ENCODE measurements at places on chromosomes 1 and 21. TPM values are rescaled to one million over a fixed set of nuclear protein-coding genes. Genes with fewer than 3 reads are reported as not detected.

The ARHGEF2 gene
- 118 TPM for total RNA-seq

The TNN gene
- total RNA-seq = not detected

The GRHL3 gene
- total RNA-seq = not detected

The CSF1 gene
- total RNA-seq = 33.3 TPM

The TFAP2E gene
- 0.16 TPM for total RNA-seq

The TSPEAR gene
- not detected for total RNA-seq

The EXO1 gene
- 5.6 TPM for total RNA-seq

The TRIM45 gene
- 2.5 TPM for total RNA-seq

The PTPRU gene
- total RNA-seq = 28.2 TPM

The C8B gene
- not detected for total RNA-seq

The HUNK gene
- total RNA-seq = not detected

The RIIAD1 gene
- total RNA-seq = not detected

The LCE2C gene
- total RNA-seq = not detected

The SPATA17 gene
- 1.0 TPM for total RNA-seq

The TPTE gene
- total RNA-seq = not detected

The PTPN7 gene
- total RNA-seq = not detected

The C8A gene
- not detected for total RNA-seq

The TMEM240 gene
- 10.3 TPM for total RNA-seq

The PBXIP1 gene
- 92.9 TPM for total RNA-seq

The CACHD1 gene
- total RNA-seq = 4.0 TPM

The CORT gene
- total RNA-seq = not detected

The OR10J1 gene
- not detected for total RNA-seq

The KCNT2 gene
- total RNA-seq = 4.8 TPM

The NBPF6 gene
- not detected for total RNA-seq

The TMEM269 gene
- total RNA-seq = not detected

The RHCE gene
- 1.3 TPM for total RNA-seq

The LRRC39 gene
- not detected for total RNA-seq

The CLCA1 gene
- not detected for total RNA-seq

The CTTNBP2NL gene
- total RNA-seq = 15.4 TPM

The KCNJ10 gene
- not detected for total RNA-seq

Data from epithelial cell of alveolus of lung (primary cell).